ENCODE measurements at places on chromosomes 7 and 10.

- no peak for DNase-seq
These were observed 61.7 kb upstream of the SHH start for GRCh38 chr7:155874010-155874409.

GRCh38 chr7:38492010-38492409 lies 139.2 kb downstream of the AMPH start:
- no peak for DNase-seq

DNA sequence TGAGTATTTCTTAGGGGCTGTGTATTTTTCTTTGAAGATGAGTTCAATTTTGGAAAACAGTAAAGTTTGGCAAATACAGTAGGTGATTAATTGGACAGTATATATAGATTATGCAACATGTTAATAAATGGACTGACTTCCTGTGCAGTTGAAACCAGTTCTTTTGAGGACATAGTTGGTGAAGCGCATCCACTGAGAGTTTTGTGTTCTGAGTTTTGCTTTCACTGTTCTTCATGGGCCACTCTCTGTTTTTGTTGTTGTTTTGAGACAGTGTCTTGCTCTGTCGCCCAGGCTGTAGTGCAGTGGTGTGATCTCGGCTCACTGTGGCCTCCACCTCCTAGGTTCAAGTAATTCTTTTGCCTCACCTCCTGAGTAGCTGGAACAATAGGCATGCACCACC lies 109.0 kb downstream of the SDHAF3 start:
- DNase-seq: peak; percentile 15

GRCh38 chr7:2873686-2874551 lies 29.8 kb upstream of the GNA12 start:
- no peak for DNase-seq

- DNase-seq: no peak
These were observed 28.4 kb downstream of the DPCD start for GRCh38 chr10:101616415-101617101.
